ENCODE measurements at places on chromosomes 13 and 19.
A peak's percentile ranks its signal among the peaks of the same experiment; 100 is the strongest.

DNA sequence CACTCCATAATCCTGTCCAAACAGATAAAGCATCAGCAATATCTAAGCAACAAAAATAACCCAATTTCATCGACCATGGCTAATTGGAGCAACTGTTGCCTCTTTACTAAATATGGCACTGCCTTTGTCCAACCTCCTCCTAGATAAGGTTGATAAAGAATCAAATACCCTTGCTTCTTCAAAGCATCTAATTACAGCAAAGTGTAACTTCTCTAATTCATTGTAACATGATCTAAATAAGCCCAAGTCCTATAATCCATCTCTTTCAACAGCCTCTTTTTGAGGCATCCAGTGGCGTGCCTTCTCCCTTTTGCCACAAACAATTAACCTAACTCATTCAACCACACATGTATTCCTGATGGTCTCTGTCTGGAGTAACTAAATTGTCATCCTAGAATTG is 81.7 kb upstream of the KLHL1 start:
- DNase-seq = no peak

DNA sequence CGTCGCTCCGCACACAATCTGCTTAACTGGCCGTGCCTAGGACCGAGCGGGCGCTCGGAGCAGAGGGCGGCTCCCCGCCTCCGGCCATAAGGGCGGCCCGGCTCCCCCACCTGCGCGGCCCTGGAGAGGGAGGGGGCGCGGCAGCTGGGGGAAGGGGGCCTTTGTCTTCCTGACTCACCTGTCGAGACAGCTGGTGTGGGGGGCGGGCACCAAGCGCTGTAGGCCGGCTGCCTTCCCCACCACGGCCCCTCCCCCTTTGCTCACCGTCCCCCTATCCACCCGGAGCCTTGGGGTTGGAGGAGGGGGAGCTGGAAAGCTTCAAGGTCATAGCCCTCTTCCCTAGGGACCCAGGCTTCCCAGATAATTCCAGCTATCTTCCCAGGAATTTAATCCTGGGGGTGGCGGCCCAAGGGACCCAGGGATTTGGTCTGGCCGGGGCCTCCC is 1.2 kb downstream of the VASP start:
- no peak for DNase-seq

- no peak for DNase-seq
These were observed 17.9 kb downstream of the ALG5 start for GRCh38 chr13:36981156-36981743.

- no peak for DNase-seq
These were observed 53.9 kb upstream of the GAS6 start for GRCh38 chr13:113917594-113918371.

GRCh38 chr19:40337594-40337993 is 10.6 kb downstream of the C19orf47 start:
- no peak for DNase-seq

- no peak for DNase-seq
These were observed at the start of gene ADAMTSL5 for GRCh38 chr19:1512671-1513498. Gene ADAMTSL5, minus strand, starts transcription at chr19:1513019. Its CDS starts 2,076 bp downstream, at chr19:1510943.

- peak; percentile 22 for DNase-seq
These were observed at the start of gene ZFP82 for GRCh38 chr19:36418287-36419001. Gene ZFP82, minus strand, starts transcription at chr19:36418644. Its CDS starts 8,855 bp downstream, at chr19:36409789.

DNA sequence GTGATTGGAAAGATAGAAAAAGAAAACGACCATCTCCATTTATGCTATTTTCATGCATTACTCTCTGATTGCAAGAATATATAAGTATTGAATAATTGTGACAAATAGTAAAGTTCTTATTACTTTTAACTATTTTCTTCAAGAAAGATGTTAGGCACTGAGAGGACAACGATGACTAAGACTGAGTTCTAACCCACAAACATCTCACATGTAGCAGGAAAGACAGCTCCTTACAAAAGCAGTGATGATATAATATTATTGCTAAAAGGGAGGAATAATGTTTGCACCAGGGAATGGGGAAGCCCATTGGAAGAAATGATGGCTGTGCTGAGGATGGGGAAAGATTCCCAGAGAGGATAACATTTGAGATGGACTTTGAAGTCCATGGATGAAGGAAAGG is 22.6 kb downstream of the RXFP2 start:
- DNase-seq = no peak

GRCh38 chr19:8041531-8041931 is 11.0 kb upstream of the CCL25 start:
- no peak for DNase-seq

GRCh38 chr13:112938680-112939079 is 30.3 kb upstream of the MCF2L start:
- DNase-seq = no peak

- no peak for DNase-seq
These were observed 622 bp upstream of the VSTM2B start for GRCh38 chr19:29524912-29525831.

DNA sequence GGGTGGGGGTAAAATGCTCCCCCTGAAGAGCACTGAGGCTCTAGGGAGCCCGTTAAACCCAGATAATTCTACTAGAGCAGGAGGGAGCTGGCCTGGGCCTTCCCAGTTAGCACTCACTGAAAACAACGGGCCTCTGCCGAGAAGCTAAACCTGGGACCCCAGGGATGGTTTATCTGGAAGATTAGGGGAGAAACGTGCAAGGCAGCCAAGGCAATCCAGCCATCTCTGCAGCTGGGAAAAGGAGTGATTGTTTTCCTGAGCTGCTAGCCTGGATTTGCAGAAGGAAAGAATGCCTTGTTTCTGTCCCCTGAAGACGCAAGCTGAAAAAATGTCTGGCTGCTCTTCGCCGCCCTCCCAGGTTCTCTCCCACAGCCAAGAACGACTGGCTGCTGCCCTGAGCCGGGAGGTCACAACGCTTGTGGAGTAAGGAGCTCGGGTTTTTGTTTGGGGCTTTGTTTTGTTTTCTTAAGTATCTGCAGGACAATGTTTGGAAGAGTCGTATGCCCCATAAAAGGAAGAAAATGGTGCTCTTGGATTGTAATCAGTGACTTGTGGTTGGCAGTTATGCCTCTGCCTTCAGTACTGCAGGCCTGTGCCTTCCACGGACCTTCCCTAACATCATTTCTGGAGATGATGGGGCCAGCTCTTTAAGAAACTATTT is 31.5 kb downstream of the COL4A2 start:
- DNase-seq = no peak

GRCh38 chr13:39982745-39983144 is 327.3 kb downstream of the COG6 start:
- DNase-seq = no peak
